CD4-positive, alpha-beta T cell treated with Interleukin-6 for 4 hours (primary cell): ENCODE measurements at places on chromosomes 2 and 18.

DNA sequence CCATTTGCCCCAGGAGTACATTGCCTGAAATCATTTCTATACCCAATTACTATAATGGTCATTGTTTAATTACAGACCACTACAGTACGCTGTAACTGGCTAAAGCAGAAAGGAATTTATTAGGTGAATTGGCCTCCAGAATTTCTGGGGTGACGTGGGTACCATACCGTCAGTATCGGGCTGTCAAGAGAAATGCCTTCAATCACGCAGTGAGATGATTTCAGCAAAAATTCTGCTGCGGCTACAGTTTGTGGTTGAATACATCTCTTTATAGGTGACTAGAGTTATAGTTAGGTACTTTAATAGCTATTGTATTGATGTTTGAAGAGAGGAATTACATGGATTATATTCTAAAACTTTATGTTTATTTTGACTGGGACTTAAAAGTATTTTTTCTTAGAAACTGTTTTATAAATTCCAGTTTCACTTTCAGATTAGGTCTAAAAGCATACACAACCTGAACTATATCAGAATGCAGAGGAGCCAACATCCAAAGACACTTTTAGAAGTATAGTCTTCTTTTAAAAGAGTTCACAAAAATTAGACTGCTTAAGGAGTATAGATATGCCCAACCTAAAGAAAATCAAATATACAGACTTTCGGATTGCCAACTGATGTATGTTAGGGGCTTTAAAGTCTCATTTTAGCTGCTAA is 128.4 kb downstream of the TTC27 start:
- DNase-seq: peak; percentile 9

DNA sequence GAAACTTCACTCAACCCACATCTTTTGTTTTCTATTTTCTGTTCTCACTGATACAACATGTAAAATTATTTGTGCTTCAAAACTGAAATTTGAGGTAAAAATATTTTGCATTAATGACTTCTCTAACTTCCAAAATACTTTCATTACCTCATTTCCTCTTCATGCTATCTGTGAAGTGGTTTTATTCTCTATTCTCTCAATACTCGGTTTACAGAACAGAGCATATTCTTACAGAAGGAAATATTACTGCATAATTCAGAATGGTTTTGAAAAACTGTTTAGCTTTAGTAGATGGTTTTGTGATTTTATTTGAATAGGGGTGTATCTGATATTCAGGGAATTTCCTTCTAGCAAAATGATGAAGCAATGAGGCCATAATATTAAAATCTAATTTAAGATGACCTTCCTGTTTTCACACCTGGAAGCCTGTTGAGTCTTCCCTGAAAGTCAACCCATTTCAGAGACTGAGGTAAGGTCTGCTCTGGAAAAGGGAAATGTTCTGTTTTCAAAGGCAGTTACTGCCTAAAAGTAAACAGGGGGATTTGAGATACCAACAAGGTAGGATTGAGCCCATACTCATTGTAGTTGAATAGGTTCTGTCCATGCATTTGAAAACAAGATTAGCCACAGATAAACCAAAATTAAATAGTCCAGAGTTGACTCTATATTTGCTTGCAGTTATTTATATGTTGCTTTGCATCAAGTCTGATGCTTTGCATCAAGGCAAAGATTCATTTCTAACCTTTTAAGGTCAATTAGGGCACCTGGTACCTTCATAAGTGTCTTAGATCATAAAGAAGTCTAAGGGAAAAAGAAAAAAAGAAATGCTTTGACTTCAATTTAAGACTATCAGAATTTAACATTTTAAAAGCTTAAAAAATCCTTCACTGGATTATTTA is 50.8 kb upstream of the PEX13 start:
- no peak for DNase-seq

DNA sequence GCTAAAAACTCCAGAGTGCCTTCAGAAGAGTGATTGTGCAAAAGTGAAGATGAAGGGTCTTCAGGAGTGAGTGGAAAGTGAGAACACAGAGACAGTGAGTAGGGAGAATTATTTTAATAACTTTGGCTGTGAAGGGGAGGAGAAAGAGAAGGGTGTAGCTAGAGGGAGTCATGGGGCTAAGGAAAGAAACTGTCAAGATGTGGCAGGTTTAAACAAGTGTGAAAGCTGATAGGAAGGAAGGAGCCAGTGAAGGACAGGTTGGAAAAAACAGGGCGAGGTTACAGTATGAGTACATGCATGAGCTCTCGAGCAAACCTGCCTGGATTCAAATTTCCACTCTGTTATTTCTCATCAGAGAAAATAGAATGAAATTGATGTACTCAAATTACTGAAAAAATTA is 17.8 kb downstream of the IL1F10 start:
- DNase-seq: no peak

- DNase-seq: no peak
Observed at GRCh38 chr18:11167778-11168177, 18.4 kb upstream of the PIEZO2 start.

GRCh38 chr18:54229421-54230059 is 5.1 kb upstream of the MBD2 start:
- DNase-seq: no peak

GRCh38 chr2:135740206-135740605 is 1.4 kb upstream of the UBXN4 start:
- DNase-seq: no peak

GRCh38 chr2:155203178-155203577 is 504.7 kb downstream of the KCNJ3 start:
- no peak for DNase-seq

DNA sequence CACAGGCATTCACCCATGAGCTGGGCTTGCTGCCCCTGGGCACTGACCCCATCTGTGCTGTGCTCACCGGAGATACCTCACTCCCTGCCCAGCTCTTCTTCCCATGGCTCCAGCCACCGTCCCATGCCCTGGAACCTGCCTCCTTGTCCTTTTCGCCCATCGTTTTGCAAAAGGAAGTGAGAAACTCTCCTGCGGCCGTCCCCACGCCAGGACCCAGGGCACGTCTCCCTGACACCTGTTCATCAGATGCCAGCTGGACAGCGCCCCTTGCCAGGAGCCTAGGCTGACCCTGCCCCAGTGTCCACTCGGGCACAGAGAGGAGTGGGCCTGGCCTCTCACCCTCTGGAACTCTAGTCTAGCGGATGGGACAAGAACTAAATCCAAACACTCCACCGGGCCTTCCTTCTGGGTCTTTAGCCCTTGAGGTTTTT is 238.6 kb downstream of the SEPTIN10 start:
- no peak for DNase-seq

DNA sequence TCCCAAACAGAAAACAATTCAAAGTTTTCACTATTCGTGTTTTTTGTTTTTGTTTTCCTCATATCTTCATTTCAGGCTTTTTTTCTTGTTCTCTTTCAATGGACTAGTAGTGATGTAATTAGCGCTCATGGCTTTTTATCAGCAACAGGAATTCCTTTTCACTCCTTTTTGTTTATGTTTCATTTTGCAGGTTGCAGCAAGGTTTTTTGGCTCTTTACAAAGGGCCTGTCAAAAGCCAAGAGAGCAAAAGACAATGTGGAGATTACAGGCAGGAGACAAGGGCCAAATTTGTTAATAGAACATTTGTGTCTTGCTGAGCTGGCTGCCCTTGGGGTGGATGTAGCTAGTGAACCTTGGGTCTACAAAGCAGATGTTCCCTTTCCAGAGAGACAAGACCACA is 467.4 kb upstream of the CDH20 start:
- DNase-seq: no peak

- no peak for DNase-seq
Observed at GRCh38 chr2:174635776-174636404, 38.3 kb upstream of the WIPF1 start.

GRCh38 chr2:9981655-9982054 is 30.2 kb downstream of the GRHL1 start:
- no peak for DNase-seq

DNA sequence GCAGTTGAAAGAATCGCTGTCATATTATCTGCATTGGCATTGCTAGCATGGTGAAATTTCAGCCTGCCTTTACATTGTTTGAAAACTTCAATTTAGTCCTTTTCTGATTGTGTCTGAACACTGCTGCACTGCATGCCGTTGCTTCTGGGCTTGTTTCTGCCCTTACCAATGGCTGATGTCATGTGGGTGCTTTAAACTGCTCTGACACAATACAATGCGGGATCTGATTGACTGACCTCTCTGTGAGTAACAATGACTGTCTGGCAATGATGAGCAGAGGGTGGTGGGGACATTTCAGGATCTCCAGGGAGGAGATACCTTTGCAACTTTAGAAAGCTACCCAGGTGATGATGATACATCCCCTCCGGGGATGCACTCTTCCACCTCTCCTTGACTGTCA is 119.5 kb upstream of the ZBTB14 start:
- no peak for DNase-seq

DNA sequence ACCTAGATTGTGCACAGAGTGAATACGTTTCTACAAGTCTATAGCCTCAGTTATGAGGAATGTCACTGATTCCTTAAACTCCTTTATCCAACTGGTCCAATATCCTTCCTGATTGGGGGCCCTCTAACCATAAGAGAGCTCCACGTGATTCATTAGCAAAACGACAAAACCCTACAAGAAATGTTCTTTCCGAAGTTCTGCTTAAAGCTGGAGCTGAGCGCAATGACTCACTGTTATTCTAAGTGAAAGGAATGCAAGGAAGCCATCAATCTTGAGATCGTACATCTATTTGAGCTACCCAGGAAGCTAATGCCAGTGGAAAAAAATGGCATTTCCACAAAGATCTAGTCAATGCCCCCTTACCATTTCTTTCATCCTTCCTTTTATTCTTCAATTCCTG is 354.9 kb upstream of the CDH20 start:
- no peak for DNase-seq

- DNase-seq: no peak
Observed at GRCh38 chr2:184031402-184032147, 566.8 kb upstream of the ZNF804A start.

DNA sequence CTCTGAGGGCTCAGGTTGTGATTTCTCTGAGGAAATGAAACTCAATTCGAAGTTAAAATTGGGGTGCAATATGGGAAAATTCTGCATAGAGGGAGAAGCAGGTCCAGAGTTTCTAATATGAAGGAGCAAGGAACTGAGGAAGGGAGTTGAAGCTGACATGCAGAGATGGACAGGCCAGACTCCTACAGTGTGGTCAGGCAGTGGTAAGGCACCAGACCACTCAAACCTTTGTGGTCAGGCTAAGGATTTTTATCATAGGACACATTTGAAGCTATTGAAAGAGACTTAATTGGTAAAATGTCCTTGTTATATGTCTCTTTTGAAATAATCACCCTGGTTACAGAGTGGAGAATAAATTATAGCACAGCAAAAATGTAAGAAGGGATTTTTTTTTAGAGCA is 1074.8 kb upstream of the CDH2 start:
- DNase-seq: no peak

- DNase-seq: no peak
Observed at GRCh38 chr18:57747809-57748680, 55.1 kb downstream of the ATP8B1 start.

DNA sequence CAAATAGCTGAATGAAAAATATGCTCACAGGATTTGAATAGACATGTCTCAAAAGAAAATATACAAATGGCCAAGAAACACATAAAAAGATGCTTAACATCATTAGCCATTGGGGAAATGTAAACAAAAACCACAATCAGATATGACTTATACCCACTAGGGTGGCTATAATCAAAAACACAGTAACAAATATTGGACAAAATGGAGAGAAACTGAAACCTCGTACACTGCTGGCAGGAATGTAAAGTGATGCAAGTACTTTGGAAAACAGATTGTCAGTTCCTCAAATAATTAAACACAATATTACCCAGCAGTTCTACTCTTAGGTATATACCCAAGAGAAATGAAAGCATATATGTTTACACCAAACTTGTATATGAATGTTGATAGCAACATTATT is 213.0 kb downstream of the PHLPP1 start:
- no peak for DNase-seq

DNA sequence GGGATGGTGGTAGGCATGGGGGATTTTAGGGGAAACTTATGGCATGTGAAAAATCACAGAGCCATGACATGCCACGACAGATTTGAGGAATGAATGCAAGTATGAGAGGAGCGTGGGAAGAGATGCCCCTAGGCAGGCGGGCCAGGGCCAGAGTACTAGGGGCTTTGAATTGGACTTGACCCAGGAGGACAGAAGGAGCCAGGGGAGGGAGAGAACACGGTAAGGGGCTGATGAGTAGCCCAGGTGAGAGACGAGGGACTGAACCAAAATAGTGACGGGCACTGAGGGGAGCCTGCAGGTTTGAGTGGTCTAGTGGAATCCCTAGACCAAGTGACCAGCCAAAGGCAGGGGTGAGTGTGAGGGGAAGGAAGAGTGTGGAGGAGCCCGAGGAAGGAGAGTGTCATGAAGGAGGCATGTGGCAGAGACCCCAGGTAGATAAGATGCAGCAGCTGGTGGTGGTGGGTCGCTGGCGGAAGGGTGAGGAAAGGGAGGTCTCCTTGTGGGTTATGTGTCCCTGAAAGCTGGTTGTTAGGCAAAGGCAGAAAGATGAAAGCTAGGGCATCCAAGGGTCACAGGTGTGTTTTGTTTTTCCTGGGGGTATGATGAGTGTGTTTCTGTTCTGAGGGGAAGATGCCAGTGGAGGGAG is 48.7 kb downstream of the ZBTB7C start:
- DNase-seq: no peak

GRCh38 chr2:455015-455705 is 167.3 kb upstream of the ALKAL2 start:
- no peak for DNase-seq

DNA sequence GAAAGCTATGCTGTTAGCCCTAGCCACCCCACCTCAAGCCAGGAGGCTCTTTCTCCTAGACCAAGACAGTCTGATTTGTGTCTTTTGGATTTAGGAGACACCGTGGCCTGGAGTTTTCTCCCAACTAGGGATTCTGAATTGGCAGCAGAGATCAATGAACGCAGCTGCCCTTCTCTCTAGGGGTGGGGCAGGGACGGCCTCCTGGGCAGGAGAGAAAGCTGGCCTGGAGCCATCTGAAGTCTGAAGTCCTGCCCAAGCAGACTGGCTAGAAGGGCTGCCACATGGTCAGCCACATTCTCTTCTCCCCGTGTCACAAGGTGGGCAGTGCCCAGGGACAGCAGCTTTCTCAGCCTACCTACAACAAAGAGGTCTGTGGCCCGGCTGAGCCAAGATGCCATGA is 45.1 kb downstream of the PIEZO2 start:
- no peak for DNase-seq

DNA sequence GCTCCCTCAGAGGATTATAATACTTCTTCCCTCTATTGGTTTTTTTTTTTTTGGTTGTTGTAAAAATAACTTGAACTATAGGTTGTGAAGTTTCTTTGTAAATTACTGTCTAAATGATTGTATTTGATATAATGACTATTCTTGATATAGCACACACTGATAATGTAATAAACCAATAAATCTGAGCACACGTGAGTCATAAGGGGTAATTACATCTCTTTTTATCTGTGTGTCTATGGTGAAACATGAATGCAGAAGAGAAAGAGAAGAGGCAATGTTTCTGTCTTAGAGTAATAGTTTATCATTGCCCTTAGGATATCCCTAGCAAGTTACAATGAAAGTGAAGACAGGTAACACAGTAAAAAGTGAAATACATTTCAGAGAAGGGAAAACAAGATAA is 64.1 kb upstream of the RAPGEF4 start:
- no peak for DNase-seq
